ENCODE measurements at places on chromosomes 5 and 9.

DNA sequence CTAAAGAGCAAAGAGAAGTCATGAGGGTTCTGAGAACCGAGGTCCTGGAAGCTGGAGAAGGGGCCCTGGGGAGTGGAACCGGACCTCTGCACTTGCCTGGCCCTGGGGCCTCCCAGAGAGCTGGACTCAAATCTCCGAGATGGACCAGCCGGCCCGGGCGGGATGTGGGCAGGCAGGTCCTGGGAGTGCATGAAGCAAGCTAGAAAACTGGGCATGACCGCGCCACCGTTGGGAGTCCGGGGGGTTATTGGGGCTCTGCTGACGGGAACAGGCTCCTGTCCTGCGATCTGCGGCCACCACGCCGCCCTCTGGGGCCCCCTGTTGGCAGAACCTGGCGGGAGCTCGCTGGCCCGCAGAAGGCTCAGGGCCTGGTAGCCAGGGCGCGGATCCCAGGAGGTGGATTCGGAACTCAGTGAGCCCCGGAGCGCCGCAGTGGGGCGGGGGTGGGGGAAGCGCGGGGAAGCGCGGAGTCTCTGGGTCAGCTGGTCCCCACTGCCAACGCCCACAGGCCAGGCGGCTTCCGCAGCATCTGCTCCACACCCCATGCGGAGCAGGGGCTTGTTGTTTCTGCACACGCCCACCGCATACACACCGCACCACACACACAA lies 150.6 kb downstream of the ERCC6L2 start:
- DNase-seq = no peak

- DNase-seq = no peak
These were observed 73.0 kb upstream of the NR4A3 start for GRCh38 chr9:99748676-99749075.

DNA sequence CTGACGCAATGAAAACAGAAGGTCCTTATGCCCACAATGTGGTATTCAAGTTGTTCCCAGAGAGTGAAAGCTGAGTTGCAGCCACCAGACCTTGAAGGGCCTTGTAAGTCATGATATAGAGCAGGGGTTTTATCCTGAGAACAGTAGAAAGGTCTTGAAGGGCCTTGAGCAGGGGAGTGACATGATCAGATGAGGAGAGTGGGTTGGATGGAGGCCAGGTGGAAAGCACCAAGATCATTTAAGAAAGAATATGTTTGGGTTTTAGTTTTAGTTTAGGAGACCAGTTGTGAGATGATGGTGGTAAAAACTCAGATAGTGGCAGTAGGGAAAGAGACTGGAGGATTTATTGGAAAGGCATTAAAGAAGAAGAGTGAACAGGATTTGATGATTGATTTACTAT lies 5.9 kb downstream of the ITGA2 start:
- DNase-seq = no peak

GRCh38 chr9:123678038-123678877 lies 251.7 kb downstream of the DENND1A start:
- DNase-seq = no peak

- peak; percentile 49 for DNase-seq
These were observed 16.9 kb upstream of the ZNF366 start for GRCh38 chr5:72523960-72524582.

GRCh38 chr5:136034984-136035383 lies 6.2 kb downstream of the TGFBI start:
- DNase-seq = no peak

DNA sequence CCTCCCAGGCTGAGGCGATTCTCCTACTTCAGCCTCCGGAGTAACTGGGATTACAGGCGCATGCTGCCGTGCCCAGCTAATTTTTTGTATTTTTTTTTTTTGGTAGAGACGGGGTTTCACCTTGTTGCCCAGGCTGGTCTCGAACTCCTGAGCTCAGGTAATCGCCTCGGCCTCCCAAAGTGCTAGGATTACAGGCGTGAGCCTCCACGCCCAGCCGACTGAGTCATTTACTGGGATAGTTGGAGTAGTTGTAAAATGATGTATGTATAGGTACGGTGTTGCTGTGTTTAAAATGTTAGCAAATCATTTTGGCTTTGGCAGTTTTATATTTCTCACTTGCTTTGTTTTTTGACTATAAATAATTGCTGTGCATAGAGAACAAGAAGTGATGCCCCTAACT lies 209.4 kb downstream of the ADAMTSL1 start:
- DNase-seq = no peak

DNA sequence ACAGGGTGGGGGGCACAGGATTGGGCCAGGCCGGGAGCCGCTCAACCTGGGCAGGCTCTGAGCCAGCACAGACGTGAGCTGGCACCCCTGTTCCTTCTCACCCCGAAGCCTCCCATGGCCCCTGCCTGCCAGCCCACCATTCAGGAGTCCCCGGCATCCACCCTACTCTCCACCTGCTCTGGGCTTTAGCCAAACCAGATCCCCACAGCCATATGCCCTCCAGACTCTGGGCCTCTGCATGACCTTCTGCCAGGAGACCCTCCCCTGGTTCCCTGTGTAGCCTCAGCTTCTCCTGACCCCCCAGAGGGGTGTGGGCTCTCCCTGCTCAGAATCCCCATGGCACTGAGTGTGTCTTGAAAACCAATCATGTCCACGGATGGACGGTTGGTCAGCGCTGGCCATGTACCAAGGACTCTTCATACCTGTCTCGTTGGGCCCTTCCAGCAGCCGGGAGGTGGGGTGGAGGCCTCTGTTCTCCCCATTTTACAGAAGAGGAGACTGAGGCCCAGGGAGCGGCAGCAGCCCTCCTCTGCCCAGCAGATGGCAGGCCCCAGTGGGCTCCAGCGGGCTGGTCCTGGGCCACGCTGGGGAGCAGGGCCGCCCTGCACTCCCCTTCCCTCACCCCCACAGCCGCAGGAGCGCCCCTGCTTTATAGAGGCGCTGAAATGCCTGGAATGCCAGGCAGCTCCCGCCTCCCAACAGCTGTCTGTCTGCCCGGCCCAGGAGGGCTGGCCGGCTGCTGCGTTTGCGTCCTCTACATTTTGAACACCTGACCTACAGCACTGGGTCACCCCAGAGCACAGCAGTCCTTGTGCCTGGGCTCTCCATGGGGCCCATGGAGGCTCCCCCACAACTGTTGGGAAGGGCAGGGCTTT lies 3.5 kb upstream of the MYMK start:
- no peak for DNase-seq

DNA sequence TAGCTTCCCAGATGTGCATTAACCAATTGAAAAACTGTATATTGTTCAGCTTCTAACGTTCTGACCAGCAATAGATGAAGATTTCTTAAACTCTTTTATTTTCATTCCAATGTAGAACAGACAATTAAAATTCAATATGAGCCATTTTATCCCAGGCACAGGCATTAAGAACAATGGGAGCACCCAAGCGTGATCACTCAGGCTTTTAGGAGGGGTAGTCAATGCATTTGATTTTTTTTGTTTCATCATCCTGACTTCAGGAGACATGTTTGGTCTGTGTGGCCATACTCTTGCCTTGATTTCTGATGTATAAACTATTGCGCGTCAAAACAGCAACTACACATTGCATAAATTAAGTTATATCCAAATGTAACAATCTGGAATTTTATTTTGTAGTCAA lies 653.0 kb upstream of the RORB start:
- DNase-seq = no peak

DNA sequence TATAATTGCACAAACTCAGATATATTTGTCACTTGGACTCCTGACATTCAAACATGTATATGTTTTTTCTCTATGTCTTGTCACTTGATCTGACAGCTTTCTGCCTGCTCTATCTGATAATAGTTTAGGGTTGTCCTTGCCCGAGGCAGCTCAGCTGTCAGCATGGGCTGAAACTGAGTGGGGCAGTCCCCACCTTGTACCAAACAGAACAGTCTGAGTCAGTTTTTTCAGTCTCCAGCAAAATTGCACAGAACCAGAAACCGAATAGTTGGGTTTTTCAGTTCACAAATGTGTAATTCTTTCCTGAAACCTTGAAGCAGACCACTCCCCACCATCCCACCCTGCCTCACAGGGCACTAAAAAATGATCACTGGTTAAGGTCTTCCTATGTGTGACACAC lies 9.5 kb upstream of the HAND1 start:
- DNase-seq = no peak

DNA sequence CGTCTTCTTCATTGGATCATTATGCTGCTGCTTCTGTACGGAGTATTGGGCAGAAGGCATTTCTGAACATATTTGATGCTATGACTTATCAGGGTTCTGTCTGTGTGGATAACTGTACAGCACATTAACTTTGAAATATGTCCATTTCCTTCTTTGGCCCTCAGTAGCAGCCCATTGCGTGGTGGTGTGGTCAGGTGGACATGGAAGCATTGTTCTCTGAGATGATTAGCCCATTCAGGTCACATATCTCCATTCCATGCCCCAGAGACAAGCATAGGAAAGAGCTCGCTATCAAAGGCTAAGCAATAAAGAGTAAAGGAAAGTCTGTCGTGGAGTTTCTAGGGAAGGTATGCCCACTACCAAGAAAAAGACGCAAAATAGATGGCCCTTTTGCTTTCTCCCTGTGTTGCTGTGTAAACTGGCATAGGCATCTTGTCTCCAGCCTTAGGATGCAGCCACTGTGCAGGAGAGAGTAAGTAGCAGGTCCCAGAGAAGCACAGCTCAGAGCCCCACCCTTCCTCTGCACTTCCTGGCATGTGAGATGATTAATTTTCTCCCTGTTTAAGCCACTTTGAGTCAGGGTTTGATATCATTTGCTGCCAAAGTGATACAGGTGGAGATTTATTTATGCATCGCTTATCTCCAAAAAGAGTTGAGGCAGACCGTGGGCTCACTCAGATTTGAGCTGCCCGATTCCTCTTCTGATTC lies 221.9 kb downstream of the PDZD2 start:
- no peak for DNase-seq

GRCh38 chr9:89797937-89798455 lies 193.2 kb downstream of the GADD45G start:
- DNase-seq = no peak

GRCh38 chr5:73487815-73488214 lies 10.4 kb upstream of the BTF3 start:
- DNase-seq = no peak

- no peak for DNase-seq
These were observed 42.3 kb downstream of the BASP1 start for GRCh38 chr5:17259630-17260257.

DNA sequence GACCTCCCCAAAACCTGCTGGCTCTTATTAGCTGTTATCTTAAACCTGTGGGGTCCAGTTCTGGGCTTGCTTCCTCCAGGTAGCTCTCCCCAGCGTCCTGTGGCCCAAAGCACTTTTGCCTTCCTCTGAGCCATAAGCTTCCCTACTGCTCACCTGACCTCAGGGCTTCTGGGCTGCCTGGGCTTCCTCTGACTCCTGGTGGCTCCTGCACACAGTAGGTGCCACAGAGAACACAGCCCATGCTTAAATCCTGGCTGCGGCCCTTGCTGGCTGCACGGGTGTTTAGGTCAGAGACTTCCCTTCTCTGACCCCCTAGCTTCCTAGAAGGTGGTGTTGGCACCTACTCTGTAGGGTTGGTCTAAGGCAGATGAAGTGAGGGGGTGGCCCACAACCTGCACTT lies 2.5 kb downstream of the RALGDS start:
- DNase-seq = no peak

DNA sequence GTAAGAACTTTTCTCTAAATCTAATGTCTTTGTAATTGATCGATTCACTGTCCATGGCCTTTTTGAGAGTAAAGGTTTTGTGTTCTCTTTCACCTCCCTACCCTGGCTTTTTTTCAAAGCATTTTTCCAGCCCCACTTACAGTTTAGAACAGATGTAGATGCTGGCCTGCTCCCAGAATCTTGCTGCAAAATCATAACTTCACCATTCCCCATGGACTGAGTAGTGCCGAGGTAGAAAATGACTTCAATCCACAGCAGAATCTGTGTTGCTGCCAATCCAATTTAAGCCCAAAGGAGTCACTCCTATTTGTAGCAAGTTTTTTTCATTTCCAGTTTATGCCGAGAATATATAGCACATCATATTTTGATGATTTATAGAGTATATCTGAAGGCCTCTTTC lies 46.5 kb upstream of the CEMIP2 start:
- DNase-seq = no peak

DNA sequence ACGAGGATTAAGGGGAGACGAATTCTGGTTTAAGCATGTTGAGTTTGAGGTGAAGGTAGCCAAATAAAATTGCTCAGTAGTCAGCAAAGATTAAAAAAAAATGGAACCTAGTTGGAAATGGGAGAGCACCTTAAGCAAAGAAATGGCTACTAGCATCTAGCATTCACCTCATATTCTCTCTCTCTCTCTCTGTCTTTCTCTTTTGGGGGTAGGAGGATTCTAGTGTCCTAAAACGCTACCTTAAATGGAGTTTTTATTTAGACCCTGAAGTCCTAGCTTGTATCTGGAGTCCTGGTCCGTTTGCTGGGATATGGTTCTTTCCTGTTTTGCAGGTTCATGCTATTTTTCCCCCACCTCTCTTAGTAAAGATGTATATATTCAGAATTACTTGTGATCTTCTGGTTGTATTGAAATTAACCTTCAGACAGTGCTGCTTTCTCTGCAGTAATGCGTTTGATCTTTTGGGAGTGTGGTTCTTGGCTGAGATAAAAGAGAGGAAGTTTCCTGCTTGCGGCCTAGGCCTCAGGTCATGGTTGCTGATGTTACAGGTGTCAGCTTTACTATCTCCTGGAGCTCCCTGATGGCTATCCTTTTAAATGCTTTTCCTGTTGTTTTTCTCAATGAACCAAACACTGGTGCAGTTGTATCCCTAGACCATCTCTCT lies 8.0 kb downstream of the TGFBR1 start:
- no peak for DNase-seq

DNA sequence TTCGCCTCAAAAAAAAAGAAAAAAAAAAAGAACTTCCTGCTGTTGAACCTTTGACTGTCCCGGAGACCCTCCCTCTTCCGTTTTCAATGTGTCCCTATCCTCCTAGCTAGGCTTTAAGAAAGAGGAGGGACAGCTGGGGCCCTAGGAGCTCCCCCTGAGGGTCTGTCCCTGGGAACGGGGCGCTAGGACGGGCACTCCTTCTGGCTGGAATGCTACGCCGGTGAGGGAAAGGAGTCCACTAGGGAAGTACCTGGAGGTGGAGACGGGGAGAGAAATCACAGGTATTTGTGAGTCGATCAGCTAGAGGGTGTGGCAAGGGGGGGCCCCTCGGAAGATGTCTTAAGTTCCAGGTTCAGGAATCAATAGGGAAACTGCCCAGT lies 4.6 kb downstream of the SIT1 start:
- DNase-seq = no peak

GRCh38 chr5:135016861-135017290 lies 17.2 kb downstream of the PITX1 start:
- no peak for DNase-seq

DNA sequence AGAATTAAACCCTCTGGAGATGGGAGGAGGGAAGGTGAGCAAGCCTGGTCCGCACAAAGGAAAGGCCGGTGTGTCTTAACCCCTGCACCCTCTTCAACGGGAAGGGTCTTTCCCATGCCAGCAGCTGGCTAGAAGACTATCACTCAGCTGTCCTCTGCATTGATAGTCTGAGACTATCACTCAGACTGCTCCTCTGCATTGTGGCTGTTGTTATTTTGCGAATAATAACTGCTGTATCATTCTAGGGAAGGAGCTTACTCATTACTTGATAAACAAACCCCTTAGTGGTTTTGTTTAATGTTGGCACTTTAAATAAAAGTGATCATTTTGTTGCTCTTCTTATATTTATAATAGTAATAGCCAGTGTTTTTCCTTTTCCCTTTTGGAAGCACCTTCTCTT lies 8.1 kb downstream of the TRIP13 start:
- DNase-seq = no peak

All from kidney epithelial cell (primary cell).